MCF 10A (cell line): ENCODE measurements at places on chromosomes 4 and X.

DNA sequence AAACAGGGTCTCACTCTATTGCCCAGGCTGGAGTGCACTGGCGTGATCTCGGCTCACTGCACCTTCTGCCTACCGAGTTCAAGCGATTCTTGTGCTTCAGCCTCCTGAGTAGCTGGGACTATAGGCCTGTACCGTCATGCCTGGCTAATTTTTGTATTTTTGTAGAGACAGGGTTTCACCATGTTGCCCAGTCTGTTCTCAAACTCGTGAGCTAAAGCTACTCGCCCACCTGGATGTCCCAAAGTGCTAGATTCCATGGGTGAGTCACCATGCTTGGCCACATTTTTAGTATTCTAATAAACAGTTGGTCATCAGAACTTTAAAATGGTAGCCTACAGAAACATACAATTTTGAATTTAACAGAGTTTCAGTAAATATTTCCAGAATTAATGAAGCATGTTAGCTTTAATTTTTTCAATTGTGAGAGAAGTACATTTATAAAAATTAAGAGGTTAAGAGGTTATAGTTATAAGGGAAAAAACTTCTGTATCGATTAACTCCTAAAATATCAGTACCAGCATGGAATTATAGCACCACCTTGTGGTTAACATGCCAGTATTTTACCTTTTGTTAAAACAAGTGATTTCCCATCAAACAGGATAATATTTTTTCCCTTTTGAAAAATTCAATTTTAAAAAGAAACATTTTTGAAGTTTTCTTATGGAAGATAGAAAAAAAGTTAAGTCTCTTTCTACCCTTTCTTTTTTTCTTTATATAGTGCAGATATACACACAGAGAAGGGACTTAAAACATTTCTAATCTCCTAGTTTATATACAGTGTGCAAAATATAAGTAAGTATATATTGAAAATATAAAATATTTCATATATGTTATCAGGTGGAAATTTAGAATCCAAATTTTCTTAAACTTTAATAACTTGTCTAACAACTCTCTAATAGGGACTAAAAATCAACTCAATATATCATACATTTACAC, 35.4 kb downstream of the CEP44 start:
- DNase-seq, result peak; percentile 48

DNA sequence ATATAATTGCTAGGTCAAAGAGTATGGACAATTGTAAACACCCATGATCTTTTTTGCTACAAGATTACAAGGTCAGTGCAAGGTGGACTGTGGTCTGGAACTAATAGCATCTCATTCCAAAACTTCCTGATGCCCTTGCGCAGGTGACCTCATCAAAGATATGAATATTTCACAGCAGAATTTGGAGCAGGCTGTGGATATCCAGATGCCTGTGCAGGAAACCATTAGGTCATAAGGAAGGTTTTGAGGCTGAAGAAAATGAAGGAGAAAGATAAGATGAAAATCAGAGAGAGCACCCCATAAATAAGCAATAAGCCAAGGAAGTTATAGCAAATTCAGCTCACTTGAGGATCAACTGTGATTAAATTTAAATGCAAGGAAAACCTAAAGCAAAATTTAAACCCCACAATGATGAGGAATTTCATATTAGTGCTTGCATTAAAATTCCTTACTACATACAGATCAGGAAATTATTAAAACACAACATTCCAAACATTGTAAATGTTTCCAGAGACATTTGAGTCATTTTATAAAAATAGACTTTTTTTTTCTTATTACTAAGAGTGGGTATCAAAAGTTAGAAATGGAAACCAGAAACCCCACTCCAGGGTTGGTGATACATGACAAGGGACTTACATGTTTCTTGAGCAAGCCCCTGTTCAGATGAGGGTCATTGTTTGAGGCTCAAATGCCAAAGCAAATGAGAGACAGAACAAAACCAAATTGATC, 100.7 kb upstream of the FAM9C start:
- DNase-seq, result no peak

DNA sequence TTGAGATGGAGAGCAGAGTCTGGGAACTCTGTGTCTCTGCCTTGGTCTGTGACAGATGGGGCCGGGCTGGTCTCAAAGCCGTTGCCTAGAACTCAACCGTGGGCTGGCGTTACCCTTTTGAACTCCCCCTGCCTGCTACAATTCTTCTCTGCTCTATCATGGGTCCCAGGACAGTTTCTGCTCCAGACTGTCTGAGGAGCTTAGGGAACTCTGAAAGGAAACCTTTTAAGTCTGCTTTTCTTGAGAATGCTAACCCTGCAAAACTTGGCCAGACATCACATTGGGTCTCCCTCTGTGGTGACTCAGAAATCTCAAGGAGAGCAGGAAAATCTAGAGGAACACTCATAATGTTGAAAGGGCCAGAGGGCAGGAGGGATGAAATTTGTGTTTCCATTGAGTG, 240.6 kb downstream of the CBR4 start:
- DNase-seq, result peak; percentile 49

- no peak for DNase-seq
Measured at GRCh38 chr4:43932448-43932847, 516.2 kb downstream of the KCTD8 start.

DNA sequence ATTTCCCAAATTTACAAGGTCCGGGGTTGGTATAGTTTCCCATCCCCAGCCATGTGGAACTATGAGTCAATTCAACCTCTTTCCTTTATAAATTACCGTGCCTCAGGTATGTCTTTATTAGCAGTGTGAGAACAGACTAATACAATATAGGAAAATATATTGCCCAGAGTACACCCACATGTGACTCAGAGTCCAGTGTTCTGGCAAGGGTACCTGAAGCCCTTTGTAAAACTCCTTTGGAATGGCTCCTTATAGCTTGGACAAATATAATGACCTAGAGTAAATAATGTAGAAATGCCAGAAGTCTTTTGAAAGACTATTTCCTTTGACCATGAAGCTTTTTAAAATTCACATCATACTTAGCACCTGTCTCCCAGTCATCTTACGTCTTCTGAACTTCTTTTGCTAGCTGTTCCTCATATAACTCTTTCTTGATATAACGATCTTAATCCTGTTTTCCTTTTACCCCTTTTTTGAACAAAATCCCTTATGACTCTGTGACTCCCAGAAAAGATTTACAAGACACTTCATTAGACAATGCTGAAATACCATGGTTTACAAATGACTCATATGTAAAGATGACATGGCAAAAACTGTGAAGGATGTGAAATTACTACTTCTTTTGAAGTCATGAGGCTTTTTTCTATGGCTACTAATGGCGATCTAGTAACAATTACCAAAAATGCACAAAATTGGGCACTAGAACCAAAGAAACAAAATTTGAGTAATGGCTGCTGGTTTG, 408.9 kb downstream of the NAP1L3 start:
- DNase-seq, result peak; percentile 32

- no peak for DNase-seq
Measured at GRCh38 chr4:82491251-82491960, 61.0 kb downstream of the ENOPH1 start.

- DNase-seq, result no peak
Measured at GRCh38 chr4:88159229-88159725, 838 bp upstream of the ABCG2 start.

GRCh38 chr4:85672959-85673358, 198.0 kb downstream of the ARHGAP24 start:
- DNase-seq, result no peak

GRCh38 chrX:150086371-150086770, 148.1 kb upstream of the EOLA2 start:
- no peak for DNase-seq

DNA sequence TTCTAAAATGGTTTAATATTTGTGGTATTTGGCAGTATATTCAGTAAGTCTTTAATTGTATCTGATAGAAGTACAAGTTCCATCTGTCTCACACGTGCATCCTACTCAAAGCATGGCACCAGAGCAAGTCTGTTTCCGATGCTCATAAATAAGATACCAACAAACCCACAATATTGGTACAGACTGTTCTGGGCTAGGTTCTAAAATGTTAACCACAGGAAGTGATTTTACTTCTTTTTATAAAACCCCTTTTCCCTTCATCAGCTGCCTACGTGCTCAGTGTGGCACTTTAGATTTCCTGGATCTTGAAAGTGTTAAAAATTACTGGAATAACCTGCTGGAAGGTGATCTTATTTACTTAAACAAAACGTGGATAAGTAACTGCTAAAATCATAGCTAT, 165.1 kb downstream of the CFAP299 start:
- DNase-seq, result peak; percentile 16

DNA sequence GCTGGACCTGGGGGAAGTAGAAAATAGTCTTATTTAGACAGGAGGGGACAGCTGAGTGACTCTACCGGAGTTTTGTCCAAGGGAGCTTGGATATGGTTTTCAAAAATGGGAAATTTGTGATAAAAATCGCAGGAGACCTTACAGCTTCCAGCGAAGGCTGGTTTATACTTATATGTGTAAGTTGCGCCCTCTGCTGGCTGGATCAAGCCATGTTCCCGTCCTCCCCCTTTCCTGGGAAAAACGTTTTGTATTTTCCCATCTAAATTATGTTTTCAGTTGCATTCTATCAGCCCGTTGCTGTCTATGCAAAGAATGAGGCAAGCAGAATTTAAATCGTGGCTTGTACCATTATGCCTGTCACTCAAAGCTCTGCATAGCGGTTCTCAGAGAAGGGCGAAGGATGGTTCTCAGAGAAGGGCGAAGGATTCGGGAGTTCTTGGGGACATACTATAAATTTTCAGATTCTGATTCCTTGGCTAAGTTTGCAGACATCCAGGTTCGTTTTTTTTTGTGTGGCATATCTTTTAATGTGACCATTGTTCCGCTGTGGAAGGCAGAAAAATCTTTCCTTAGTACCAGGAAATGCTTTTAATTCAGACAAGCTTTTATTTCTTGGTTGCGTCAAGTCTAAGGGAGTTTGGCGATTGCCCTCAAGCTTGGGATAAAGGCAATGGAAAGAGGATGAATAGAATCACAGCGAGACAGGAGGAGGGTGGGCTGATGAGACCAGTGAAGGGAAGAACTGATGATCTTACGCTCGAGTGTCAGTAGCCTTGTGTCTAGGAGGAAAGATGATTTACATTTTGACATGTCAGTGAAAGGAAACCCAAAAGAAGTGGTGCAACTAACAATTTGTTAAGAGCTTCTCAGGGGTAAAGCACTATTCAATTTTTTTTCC, 128.5 kb upstream of the ARX start:
- peak; percentile 60 for DNase-seq

DNA sequence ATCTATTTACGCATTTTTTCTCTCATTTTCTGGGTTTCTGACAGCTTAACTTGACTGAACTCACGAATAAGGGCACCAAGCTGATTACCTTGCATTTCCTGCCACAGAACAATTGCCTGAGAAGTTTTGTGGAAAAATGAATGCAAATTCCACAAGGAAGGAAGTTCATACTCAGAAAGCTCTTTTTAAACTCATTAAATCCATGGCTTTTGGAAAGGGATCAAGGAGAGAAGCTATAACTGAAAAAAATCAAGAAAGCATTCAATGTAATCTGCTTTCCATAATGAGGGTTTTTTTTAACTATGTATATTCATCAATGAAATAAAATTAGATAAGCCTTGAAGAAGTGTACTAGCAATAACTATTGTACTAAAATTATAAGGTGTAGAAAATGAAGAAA, 252.5 kb downstream of the GPM6A start:
- no peak for DNase-seq

DNA sequence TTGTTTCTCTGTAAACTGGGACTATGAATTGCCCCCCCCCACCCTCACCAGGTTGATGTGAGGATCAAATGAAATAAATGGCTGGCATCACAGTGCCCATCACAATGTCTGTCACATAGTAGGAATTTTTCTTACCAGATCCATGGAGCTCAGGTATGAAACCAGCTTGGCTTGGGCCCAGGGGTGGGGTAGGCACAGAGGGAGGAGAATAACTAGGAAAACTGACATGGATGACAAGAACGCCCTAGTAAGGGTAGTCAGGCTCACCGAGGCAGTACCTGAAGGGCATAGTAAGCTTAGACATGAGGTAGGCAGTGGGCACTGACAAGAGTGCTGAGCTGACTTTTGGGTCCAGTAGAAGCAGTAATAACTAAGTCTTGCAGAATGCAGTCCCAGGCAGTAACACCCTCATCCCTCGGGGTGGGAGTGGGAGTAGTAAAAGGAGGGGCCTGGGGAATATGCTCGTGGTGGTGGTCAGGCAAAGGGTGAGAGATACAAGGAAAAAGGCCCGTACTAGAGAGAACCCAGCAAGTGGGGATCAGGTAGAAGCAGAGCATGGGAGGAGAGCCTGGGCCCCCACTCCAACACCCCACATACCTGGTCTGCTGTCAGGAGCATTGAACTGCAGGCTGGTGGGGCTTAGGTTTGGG, 155.9 kb upstream of the PJA1 start:
- DNase-seq, result no peak

GRCh38 chrX:70979136-70979762, 48.4 kb upstream of the SLC7A3 start:
- peak; percentile 25 for DNase-seq

DNA sequence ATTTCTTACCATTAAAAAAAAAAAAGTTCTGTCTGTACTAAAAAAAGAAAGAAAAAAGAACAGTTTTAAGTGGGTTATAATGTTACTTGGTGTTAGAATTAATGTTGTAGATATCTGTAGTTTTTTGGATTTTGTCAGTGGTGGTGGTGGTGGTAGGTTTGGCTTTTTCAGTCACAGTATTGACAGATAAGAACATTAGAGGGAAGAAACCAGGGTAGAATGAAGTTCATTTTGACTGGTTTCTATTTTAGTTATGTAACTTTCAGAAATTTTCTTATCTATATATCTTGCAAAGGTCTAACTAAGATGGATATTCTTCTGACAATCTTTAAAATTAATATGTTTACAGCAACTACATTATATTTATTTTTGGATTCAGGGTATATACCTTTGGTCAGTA, 105.4 kb downstream of the FBXW7 start:
- DNase-seq, result no peak

- no peak for DNase-seq
Measured at GRCh38 chr4:89939546-89939945, 44.9 kb downstream of the MMRN1 start.
